ENCODE measurements at places on chromosomes 16 and 17.

DNA sequence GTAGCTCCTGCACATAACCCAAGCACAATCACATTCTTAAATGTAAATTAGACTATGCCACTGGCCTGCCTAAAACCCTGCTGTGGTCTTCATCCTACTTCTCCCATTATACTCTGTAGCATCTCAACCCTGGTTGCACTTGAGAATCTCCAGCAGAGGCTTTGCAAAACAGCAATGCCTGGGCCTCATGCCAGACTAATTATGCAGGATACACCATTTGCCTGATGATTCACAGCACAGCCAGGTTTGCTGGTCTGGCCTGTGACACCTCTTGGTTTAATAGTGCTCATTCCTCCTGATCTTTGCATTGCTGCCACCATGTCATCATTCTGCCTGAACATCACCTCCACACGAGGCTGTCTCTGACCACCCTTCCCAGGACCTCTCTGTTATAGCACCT lies 491.9 kb upstream of the TOM1L1 start:
- DNase-seq: no peak

- no peak for DNase-seq
These were observed 27.8 kb upstream of the TVP23A start for GRCh38 chr16:10846213-10846998.

DNA sequence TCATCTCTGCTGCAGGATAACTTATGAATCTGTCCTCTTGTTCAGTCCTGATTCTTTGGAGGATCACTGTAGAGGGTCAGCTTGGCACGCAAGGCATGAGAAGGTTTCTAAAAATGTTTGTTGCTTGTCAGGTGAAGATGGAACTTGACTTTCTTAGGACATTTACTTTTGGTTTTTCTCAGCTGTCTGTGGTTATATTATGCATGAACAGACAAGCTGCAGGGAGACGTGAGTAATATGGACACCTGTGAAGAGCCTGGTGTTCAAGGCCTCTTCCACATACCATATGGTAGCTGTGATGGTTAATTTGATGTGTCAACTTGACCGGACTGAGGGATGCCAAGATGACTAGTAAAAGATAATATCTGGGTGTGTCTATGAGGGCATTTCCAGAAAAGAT lies 270.2 kb upstream of the CPHXL start:
- no peak for DNase-seq

GRCh38 chr16:266258-267164 lies 9.2 kb downstream of the RGS11 start:
- DNase-seq: no peak

GRCh38 chr17:48198950-48199541 lies 91.5 kb downstream of the SNX11 start:
- DNase-seq: no peak

GRCh38 chr16:87196661-87197060 lies 120.5 kb downstream of the C16orf95 start:
- DNase-seq: no peak

DNA sequence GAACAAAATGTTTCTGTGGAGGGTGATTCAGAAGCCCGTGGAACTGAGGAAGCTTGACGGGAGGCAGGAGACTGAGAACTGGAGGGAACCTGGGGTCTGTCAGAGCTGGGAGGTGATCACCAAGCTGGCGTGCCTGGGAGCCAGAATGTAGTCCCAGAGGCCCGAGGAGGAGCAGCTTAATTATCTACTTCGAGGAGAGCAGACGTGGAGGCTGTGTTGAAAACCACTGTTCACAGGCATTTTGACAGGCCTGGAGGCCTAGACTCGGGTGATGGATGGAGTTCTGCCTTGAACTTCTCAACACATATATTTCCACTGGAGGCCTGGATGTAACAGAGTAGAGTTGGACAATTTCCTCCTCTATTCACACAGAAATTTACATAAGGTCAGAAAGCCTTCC lies 177.7 kb upstream of the SALL1 start:
- DNase-seq: no peak

GRCh38 chr17:19336938-19337711 lies 25.4 kb downstream of the B9D1 start:
- no peak for DNase-seq

- DNase-seq: no peak
These were observed 164.8 kb downstream of the CBLN1 start for GRCh38 chr16:49116873-49117272.

DNA sequence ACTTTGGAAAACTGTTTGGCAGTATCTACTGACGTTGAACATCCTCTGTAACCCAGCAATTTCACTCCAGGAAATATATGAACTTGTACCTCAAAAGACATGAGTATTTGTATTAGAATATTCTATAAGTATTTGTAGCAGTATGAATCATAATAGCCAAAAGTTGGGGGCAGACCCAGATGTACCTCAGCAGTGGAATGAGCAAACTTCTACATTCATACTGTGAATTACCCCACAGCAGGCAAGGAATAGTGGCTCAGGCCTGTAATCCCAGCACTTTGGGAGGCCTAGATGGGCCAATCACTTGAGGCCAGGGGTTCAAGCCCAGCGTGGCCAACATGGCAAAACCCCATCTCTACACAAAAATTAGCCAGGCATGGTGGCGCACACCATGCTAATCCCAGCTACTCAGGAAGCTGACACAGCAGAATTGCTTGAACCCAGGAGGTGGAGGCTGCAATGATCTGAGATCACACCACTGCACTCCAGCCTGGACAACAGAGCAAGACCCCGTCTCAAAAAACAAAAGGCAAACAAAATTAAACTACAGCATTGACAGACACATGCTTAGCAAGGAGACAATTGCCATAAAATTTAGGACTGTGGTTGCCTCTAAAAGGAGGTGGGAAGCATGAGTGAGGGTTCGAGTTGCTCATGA lies 11.2 kb upstream of the HELZ start:
- DNase-seq: peak; percentile 20

DNA sequence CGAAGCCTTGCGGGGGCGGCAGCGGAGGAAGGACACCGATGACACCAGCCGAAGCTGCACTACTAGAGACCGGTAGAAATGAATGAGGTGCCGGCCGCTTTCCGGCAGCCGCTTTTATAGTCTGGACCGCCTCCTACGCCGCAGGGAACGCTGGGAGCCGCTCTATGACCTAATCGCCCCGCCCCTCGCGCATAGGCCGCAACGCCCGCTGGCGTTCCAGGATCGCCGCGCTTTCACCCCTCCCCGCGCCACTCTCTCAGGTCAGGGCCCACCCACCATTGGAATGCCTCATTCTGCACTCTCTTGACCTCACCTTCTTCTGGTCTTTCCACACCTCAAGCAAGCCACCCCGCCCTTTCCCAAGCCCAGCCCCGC lies at the start of gene DDX5:
TSS of gene DDX5 (minus strand) at position 89 of the 375 bp plus-strand sequence. CDS start 170 bp downstream, outside the sequence.
- peak; percentile 98 for DNase-seq

- no peak for DNase-seq
These were observed 10.9 kb upstream of the FOXJ1 start for GRCh38 chr17:76151896-76152454.

GRCh38 chr17:40417258-40417608 lies 463 bp downstream of the TOP2A start:
- peak; percentile 38 for DNase-seq
